Activated CD4-positive, alpha-beta T cell treated with anti-CD3 and anti-CD28 coated beads, Interleukin-2, amount 10 ng/mL, durations not matched to agents 7 days and 5 days (primary cell): ENCODE measurements at places on chromosomes 4 and X.

GRCh38 chr4:86560447-86560846 is 33.7 kb upstream of the PTPN13 start:
- DNase-seq, result no peak

DNA sequence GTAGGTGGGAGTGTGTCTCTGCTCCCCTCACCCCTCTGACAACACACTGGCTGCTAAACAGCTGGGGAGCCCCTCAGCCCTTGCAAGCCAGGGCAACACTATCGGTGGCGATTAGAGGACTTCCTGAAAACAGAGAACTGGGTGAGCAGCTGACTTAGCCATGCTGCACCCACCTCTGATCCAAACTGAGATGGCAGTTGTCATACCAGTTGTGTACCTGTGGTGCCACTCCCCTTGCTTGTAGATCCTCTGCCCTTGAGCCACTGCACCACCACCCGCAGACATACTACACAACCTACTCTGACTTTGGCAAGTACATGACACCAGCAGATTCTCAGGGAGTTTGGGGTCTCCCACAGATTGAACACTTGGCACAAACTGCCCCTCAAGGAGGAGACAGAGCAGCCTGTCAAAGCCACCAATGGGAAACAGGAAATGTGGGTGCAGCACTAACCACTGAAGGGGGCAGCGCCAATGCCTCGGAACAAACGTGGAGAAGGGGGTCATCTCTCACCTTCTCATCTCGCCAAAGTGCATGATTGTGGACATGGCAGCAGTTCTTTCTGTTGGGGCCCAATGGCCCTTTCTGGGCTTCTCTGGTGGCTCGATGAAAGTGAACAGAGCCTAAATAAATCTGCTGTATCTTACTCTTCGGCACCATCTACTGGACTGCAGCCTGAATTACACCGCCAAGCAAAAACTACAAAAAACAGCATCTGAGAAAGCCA is 119.8 kb downstream of the NEK1 start:
- DNase-seq, result peak; percentile 43

DNA sequence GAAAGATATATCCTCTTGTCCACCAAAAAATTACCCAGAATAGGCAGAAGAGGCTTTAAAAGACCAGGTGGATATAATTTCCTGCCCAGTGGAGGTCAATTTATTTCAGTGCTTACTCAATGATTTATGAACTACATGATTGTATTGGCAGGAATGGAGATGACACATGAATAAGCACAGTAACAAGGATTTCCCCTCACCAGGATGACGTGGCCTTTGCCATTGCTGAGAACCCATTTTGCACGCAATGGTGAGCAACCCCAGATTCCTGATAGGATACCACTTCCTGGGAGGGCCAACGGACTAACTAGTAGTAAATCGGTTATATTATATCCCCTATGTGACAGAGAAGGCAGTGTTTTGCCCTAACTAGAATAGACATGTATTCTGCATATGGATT is 11.6 kb upstream of the TTC29 start:
- DNase-seq, result no peak

- no peak for DNase-seq
Observed at GRCh38 chr4:65960751-65961150, 290.5 kb upstream of the EPHA5 start.

DNA sequence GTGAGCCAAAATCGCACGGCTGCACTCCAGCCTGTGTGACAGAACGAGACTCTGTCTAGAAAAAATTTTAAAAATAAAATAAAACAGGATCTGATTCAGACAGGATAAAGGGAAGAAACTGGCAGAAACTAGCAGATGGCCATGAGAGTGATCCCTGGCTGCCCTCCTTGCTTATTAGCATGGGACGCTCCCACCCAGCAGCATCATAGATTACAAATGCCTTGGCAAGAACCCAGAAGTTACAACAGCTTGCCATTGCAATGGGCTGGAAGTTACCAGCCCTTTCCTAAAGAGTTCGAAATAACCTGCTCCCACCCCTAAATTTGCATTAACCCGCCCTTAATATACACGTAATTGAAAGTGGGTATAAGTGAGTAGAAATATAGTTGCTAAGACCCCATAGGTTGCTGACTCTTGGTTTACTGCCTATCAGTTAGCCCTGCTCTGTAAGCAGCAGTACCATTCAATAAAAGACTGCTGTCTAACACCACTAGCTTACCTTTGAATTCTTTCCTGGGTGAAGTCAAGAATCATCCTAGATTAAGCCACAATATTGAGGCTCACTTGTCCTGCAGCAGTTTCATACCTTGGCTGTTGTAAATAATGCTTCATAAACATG is 9.1 kb upstream of the XAGE2 start:
- DNase-seq, result no peak

GRCh38 chr4:137623013-137623412 is 90.7 kb upstream of the PCDH18 start:
- no peak for DNase-seq

DNA sequence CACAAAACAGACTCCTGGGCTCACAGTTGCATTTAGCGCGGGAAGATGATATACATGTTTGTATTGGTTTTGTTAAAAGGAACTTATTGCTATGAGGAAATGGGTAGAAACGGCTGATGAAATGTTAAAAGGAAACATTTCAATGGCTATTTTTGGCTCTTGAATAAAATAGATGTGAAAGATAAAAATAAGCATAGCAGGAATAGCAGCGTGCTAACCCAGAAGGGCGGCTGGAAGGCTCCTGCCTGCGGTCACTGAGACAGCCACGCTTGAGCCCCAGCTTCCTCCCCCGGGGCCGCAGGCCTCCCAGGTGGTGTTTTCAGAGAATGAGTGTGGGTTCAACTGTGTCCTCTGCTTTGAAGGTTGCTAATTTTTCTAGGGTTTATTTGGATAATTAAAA is 35.0 kb upstream of the CLCN4 start:
- no peak for DNase-seq

- no peak for DNase-seq
Observed at GRCh38 chr4:65893957-65894755, 223.9 kb upstream of the EPHA5 start.

DNA sequence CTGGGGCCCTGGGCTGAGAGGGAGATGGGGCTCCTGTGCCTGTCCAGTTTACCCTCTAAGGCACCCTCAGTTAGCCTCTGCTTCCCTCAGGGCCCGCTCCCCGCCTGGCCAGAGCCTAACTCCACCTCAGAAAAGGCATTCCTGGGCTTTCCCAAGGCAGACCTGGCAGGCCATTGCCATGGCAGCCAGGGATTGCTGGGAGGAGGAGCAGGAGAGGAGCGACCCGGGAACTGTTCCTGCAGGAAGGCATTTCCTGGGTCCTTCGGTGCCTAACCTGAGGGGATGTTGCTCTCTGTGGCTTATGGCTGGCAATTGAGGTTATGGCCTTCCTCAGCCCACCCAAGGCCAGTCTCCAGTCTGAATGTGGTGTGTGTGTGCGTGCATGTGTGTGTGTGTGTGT is 131.3 kb downstream of the PJA1 start:
- no peak for DNase-seq

DNA sequence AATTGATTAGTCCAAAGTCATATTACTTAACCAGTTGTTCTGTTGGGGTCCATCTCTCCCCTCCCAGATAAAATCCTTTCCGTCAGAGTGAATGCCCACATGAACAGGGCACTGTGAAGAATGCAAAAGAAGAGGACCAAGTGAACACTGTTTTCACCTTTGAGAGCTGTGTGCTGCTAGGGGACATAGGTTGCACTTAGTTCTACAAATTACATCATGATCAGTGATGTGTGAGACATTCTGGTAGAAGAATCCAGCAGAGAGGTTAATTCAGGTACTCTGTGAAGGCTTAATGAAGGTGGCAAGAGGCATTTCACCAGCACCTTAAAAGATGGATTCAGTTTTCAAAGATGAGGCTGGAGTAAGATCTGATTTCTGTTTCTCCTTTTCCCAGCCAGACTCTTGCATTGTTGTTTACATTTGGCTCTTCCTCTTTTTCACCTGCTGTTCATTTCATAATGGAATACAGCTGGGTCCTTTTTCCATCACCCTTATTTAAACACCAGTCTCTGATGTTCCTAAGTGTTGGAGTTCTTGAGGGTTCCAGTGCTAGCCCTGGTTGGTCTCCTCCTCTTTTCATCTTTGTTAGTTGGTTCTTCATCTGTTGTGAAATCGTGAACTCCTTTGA is 10.9 kb downstream of the GAB1 start:
- DNase-seq, result no peak

DNA sequence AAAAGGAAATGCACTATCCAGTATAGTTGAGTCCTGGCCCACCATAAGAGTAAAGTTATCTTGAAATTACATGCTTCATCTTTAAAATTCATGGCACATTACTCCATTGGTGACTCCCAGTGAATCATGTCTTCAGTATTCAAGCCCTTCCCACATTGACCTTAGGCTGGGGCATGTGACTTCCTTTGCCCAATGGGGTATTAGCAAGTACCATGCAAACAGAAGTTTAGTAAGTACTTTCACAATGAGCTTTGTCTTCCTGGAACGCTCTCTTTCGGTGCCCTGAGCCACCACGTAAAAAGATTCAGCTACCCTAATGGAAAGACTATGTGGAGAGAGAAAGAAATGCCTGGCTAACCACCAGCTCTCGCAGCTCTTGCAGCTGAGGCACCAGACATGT is 235.4 kb downstream of the HNRNPD start:
- DNase-seq, result no peak
